ENCODE measurements at places on chromosomes 2 and 18. TPM values are rescaled to one million over a fixed set of nuclear protein-coding genes. Genes with fewer than 3 reads are reported as not detected.

Gene WDSUB1
- 6.9 TPM for total RNA-seq

DNA sequence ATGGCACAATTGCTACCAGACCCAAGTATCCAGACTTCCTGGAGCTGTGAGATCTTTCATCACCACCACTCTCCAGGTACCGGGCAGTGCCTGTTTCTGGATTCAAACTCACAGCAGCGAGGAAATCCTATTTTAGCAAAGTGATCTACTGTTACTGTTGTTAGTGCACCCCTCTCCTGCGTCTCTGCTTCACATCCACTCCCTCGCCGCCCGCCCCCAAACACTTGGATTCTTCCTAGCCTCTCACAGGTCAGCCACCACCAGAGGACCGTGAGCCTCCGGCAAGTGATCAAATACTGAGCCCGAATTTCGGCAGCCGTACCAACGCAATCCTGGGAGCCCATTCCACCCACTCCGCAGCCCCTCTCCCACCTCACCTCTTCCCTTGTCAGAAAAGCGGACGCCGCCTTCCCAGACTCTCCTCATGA lies 519 bp downstream of the METTL4 start:
- peak; percentile 74 for DNase-seq

DNA sequence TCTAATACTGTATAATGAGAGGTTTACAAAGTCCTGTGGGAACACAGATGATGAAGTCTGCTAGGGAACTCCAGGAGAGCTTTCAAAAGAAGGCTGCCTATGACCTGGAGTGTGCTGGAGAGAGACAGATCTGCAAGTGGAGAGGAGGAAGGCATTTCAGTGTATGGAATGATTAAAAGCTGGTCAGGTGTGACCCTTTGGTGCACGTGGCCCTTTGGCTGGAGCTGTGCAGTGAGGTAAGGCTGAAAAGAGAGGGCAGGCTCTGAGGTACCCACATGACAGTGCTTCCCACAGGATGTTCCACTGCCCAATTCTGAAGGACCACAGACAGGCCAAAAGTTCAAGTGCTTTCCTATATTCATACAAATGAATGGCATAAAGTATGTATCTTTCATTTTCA lies 157.1 kb downstream of the DYM start:
- no peak for DNase-seq

GRCh38 chr18:61946449-61946848 lies 53.6 kb upstream of the RNF152 start:
- no peak for DNase-seq

Gene KYNU
- total RNA-seq: 44.5 TPM

DNA sequence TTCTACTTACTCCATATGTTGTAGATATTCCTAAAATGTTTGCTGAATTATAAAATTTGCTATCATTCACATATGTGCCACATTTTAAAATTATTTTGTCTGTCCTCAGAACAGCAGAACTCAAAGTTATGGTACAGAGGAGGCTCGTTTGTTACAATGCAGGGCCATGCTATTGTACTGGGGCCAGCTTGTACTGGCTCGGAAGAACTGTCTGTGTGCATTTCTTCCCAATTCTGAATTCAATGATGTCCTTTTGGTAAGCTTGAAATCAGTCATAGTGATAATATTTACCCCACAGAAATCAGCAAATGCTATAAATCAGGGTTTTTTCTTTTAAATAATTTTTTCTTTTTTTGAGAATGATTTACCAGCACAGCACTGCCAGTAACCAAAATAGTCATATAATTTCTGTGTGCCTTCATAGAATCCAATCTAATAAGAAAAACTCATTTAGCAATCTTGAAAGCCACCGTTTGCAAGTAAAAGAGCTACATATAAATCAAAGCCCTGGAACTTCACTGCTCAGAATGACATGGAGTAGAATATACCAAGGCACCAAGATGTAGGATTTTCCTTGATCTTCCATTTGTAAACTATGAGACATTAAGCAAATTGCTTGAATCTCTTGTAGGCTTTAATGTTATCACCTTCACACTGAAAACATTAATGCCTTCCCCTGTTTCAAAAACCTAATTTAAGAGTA lies 90.7 kb upstream of the EPHA4 start:
- DNase-seq: no peak

DNA sequence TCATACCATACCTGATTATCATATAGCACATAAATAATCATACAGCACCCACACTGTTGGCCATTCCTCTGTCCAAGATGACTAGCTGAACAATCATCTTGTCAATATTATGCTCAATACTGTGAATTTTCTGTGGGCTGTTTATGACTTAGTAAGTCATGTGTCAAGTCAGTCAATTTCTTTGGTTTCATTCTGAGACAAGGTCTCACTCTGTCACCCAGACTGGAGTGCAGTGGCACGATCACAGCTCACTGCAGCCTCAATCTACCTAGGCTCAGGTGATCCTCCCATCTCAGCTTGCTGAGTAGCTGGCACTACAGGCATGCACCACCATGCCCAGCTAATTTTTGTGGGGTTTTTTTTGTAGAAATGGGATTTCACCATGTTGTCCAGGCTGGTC lies 5.7 kb downstream of the MCM6 start:
- DNase-seq: no peak

- DNase-seq: no peak
Measured at GRCh38 chr2:24304631-24305030, 55.7 kb downstream of the ITSN2 start.

DNA sequence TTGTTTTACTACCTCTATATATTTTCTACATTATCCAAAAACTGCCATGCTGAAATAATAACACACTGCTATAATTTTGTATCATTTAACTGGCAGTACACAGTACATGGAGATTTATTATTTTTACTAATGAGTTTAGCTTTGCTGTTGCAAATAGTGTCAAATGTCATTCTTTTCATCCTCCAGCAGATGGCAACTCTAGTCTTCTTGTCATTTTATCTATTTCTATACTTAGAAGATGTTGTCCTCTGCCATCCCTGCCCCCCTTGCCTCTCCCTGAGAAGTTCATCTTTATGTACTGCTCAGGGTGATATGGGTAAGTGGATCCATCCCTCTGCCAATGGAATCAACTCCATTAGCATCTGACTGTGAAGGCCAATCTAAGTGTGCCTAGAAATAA lies 21.7 kb upstream of the LRRTM1 start:
- no peak for DNase-seq

DNA sequence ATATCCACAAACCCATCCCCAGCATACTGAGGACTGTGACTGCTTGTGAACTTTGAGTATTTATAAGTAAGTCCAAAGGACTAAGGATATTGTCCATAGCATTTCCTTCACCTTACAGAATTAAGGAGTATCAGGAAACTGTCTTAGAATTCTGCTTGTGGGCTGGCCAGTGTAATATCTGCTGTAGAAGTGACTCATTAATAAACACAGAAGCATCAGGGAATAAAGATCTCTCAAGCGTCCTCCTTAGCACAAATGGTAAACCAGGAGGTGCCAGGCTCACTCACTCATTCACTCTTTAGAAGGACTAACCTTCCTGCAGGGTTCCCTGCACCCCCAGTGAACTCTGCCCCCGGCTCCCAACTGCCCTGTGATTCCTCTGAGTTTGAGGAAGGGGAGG lies 31.0 kb downstream of the CCDC68 start:
- no peak for DNase-seq
